Right renal cortex interstitium (tissue), 3 donors: ENCODE measurements at places on chromosomes 11 and 22. TPM values are rescaled to one million over a fixed set of nuclear protein-coding genes. Genes with fewer than 3 reads are reported as not detected.

DNA sequence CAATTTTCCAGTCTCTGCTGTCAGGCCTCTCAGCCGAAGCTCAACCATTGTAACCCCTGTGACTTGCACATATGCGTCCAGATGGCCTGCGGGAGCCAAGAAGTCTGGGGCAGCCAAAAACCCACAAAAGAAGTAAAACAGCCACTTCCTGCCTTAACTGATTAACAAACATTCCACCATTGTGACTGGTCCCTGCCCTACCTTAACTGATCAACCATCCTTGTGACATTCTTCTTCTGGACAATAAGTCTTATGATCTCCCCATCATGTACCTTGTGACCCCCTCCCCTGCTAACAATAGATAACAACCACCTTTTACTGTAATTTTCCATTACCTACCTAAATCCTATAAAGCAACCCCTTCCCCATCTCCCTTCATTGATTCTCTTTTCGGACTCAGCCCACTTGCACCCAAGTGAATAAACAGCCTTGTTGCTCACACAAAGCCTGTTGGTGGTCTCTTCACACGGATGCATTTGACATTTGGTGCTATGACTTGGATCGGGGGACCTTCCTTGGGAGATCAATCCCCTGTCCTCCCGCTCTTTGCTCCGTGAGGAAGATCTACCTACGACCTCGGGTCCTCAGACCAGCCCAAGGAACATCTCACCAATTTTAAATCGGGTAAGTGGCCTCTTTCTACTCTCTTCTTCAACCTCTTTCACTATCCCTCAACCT lies 1.3 kb upstream of the NDUFC2 start:
- DNase-seq, result no peak

- DNase-seq, result no peak
These were observed 253.1 kb downstream of the FAT3 start for GRCh38 chr11:92477686-92478085.

- no peak for DNase-seq
These were observed 23.5 kb upstream of the TH start for GRCh38 chr11:2194877-2195755.

DNA sequence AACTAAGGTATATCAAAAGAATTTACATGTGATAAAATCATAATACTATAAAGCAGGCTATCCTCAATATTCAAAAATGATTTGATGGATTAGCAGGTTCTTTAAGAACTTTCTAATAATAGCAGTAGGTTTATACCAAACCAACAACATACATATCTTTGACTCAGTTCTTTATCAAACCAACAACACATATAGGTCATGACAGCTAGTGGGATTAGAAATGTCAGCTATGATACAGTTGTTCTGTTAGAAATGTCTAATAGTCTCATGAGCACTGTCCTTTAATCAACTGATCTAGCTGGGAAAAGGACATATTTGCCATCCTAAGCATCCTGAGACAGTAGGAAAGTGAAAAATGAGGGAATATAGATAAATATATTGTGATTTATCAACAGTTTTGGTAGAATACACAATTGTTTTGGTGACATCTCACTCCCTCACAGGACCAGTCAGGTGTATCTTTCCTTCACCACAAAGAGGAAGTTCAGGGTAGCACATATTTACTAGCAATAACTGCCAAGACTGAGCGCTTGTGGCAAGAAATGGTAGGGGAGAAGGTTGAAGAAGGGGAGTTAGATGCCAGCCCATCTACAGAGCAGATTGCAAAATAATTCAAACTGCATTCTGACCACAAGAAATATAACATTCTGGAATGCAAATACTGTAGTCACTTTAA lies 90.8 kb upstream of the APOA1 start:
- DNase-seq, result no peak

Gene CRYBA4
- polyA plus RNA-seq, result not detected

GRCh38 chr11:68354148-68354872 lies 41.9 kb downstream of the LRP5 start:
- no peak for DNase-seq

GRCh38 chr11:42049650-42050049 lies 590.2 kb upstream of the LRRC4C start:
- DNase-seq, result no peak

- no peak for DNase-seq
These were observed 22.1 kb downstream of the LMO2 start for GRCh38 chr11:33869481-33870422.

DNA sequence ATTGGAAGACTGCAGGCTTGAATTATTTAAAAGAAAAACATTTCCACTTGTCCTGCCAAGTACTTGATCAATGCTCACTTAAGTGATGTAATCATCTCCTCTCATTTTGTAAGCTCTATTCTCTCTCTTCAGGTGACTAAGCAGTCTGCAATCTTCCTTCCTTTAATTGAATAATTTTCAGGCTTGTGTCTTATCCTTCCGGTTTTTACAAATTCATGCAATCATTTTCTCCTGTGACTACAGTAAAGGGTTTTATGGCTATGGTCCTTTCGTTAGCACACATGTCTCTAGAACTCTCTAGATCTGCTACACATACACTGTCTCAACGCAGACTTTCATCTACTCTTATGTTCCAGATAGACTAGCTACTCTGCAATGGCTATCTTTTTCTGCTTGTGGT lies 12.6 kb upstream of the UPB1 start:
- no peak for DNase-seq

DNA sequence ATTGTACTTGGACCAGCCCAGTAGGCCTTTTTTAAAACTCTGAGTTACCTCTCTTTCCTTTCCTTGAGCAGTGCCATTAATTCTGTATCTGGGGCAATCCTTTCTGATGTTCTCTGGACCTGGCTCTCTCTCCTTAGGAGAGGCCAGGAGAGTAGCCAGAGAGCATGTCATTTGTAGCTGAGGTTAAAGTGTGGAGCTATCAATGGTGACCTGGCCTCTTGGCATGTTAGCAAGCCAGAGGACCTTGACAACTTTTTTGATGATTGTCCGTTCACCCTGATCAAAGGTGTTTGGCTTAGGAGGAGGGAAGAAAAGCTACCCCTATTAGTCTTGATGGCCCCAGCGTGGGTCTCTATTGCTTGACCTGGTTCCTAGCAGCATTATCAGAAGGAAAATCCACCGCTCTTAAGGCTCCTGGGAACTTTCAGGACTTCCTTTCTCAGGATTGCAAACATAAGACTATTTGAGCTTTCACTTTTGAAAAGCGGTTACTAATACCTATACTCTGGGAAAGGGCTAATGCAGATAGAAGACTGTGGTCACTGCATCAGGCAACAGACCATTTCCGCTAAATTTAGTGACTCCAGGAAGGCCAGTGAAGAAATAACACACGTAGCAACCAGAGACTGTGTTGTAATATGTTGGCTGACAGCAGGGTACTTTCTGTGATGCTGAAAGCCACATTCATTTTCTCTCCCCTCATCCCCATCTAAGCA lies 18.2 kb downstream of the LIMK2 start:
- no peak for DNase-seq

Gene INTS4
- polyA plus RNA-seq, result 42.7 TPM

Gene HIC2
- 8.0 TPM for polyA plus RNA-seq

Gene EFCAB6
- polyA plus RNA-seq, result 5.6 TPM

Gene DDI1
- polyA plus RNA-seq, result not detected

DNA sequence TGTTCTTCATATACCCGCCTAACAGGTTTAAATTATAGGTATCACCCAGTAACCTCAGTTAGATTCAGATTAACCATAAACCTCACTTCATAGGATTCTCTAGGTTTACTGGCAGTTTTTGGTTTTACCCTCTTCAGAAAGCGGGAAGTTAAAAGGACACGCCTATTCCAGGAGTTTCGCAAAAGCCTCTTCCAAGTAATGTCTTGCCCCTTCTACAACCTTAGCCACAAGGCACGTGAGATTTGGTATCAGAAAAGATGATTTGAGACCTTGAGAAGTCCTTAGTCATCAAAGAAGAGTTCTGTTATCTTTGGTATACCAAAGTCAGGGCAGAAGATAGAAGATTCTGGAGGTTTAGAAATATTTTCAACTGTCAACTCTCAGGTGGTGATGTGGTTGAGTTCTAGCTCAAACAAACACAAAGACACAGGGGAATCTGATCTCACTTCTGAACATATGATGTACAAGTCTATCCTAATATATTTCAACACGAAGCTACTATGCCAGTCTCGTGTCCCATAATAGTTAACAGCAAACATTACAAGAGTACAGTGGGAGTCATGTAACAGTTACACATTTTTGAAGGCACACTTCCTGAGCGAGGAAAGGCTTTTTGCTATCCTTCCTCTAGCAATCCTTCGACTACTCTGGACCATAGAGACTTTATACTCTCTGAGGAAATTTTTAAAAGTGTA lies 103.5 kb downstream of the USP35 start:
- DNase-seq, result no peak

Gene UPK3A
- polyA plus RNA-seq, result 1.8 TPM

Gene MIOX
- 13.4 TPM for polyA plus RNA-seq

Gene GGTLC2
- not detected for polyA plus RNA-seq

DNA sequence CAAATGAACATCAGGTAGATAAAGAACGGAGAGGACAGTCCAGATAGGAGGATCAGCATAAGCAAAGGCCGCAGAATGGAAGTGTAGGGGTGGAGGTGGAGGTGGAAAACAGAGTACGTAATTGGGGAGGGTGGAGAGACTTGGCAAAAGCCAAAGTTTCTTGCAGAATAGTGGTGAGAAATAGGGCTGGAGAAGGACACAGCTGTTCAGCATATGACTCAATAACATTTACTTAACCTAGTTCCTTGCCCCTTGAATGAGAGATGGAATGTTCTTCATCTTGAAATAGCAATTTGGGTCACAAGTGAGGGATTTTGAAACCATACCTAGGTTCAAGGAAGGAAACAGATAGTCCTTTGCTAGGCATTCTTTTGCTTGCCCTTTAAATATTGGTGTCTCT lies 235.9 kb upstream of the ARHGAP20 start:
- no peak for DNase-seq

DNA sequence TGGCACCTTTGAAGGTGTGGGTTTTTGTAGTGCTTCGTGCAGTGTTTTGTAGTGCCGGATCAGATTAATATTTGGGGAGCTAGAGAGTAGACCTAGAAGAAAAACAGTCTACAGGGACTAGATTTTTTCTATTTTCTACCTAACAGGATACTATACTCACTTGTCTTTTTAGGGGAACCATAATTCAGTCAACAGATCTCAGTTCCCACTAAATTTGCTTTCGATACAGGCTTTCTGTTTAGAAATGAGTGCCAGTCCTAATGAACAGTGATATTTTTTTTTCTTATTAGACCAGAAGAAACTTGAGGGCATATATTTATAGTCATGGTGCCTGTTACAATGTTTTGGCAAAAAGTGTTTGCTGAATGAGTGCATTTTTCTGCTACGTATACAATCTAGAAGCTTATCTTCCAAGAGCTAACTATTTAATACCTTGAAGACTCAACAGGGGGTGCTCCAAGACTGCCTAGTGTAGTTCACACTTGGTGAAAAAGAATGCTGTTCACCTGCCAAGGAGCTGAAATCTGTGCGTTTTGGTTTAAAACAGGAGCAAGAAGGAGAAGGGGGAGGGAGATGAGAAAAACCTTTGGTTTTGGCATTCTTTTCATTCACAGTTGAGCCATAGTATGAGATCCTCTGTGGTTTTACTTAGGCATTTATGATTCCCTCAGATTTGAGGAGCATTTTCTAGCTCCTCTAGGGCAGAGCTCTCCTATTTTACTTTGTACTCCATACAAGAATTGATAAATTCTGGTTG lies 44.9 kb upstream of the VSTM5 start:
- peak; percentile 32 for DNase-seq

DNA sequence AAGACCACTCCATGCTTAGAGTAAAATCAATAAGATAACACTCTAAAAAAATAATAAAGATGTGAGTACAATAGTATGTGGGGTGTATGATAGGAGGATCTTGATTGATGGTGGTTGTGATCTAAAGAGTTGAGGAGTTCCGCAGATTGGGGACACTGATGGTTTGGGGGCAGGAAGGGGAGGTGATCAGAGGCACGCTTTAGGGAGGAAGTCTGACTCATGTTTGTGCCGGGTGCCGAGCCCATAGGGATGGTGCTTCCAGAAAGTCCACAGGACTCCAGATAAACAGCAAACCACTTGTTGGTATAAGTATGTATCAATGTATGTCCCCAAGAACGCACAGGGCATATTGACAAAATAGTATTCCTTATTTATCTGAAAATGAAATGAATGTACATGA lies 27.5 kb downstream of the LINC01488 start:
- DNase-seq, result no peak

GRCh38 chr11:96272529-96273222 lies 70.3 kb downstream of the MAML2 start:
- no peak for DNase-seq

- DNase-seq, result no peak
These were observed 53.4 kb upstream of the EMID1 start for GRCh38 chr22:29152045-29152953.

Gene NRXN2
- polyA plus RNA-seq, result 12.0 TPM
